ENCODE measurements at places on chromosomes 6 and 20. TPM values are rescaled to one million over a fixed set of nuclear protein-coding genes. Genes with fewer than 3 reads are reported as not detected.

Gene TFAP2D
- total RNA-seq = not detected

Gene SHLD1
- 5.3 TPM for total RNA-seq

Gene IPCEF1
- total RNA-seq = 2.0 TPM

- no peak for DNase-seq
Observed at GRCh38 chr6:136067731-136068341, 182.3 kb downstream of the MTFR2 start.

DNA sequence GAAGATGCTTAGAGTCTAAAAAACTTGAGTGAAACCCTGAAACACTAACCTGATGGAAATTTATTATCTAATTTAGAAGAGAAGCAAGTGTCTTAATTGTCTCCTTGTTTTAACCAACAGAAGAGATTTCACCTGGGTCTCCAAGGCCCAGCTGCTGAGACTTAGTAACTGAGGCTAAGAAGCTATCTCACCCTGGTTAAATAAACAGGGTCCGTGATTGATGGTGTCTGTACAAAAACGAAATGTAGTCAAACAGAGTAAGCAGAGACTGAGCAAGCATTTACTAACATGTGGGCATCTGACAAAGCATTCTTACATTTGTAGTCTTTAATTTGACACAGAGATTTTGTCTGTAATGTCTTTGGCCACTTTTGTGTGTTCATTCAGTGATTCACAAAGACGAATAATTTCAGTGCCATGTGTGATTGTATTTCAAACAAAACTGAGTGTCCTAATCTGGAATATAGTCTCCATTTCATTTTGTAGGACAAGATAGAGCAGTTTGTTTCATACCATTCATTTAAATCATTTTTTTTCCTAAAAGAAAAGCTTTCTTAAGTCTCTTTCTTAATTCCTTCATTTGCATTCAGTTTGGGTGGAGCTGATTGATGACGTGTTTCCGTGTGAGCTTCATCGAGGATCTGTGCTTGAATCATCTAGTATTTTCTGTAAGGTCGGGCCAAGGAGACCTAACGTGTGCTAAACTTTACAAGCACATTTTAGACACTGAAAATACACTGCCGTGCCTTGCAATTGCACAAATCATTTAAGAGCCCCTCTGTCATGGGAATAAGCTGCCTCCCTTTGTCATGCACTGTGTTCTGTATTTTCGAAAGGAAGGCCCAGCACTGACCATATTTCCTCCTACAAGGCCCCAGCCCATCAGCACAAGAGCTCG, 170.6 kb upstream of the QKI start:
- DNase-seq = no peak

All from Right ventricle myocardium inferior (tissue), 1 donor.